ENCODE measurements at places on chromosomes 16 and 17. TPM values are rescaled to one million over a fixed set of nuclear protein-coding genes. Genes with fewer than 3 reads are reported as not detected.

DNA sequence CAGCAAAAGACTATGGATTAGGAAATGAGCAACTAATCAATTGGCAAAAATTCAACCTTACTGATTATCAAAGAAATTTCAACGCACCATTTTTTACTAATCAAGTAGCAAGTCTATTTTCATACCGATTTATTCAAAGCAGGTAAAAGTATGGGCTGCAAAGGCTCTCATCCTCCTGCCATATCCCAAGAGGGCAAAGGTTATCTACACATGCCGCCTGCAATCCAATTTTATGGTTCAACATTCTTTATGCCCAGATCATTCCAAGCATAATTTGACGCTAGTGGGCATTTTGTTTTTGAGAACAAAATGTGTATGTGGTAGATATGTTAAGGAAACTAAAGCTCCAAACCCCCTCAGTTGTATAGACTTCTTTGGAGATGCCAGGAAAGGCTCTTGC lies 270.6 kb downstream of the MAF start:
- DNase-seq, result no peak

DNA sequence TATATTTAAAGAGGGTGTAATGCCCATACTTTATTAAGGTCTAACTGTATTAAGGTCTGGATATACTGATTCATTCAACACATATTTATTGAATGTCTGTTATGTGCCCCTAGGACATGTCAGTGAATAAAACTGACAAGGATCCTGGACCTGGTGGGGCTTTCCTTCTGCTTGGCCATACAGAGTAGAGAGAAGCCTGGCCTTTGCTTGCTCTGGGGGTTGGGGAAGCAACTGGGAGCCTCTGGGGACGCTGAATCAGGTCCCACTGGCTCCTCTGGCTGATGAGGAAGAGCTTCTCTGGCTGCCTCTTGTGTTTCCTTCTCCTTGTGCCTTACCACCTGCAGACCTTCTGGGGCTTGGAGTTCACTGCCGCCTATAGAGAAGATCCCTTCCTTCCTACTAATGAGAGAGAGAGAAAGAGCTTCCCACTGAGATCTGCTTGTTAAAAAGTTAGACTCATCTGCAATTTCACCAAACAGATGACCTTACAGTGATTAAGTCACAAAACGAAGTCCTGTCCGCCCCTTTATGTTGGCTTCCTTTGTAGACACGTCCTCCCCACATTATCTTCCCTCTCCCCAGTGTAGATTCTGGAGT lies 49.7 kb downstream of the MSI2 start:
- no peak for DNase-seq

Gene CES1
- total RNA-seq, result 22.0 TPM

DNA sequence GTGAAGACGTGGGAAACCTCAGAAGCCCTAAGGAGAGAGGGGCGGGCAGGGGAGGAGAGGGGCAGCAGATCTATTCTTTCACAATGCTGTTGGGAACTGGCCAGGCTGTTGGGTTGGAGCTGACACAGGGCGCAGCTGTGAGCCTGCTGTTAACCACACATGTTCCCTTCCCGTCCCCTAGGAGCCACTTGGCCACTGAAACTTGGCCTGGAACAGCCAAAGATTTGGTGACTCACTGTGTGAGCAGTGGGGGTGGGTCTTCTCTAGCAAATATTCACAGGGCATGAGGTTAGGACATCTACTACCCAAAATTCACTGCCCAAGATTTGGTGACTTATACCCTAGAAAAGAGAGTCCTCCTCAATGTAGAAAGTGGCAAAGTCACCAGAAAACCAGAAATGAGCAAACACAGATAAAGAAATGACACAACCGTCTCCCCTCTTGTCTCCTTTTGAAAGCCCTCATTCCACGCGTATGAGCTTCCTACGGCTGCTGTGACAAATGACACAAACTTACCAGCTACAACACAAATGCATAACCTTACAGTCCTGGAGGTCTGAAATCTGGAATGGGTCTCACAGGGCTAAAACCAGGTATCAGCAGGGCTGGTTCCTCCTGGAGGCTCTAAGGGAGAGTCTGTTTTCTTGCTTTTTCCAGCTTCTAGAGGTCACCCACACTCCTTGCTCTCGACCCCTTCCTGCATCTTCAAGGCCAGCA lies 6.3 kb downstream of the TBC1D16 start:
- peak; percentile 79 for DNase-seq

GRCh38 chr17:6179017-6179416 lies 108.8 kb downstream of the WSCD1 start:
- no peak for DNase-seq

- DNase-seq, result no peak
Measured at GRCh38 chr16:11655655-11656054, 12.6 kb upstream of the SNN start.

- peak; percentile 76 for DNase-seq
Measured at GRCh38 chr16:31476303-31477219, 4.6 kb downstream of the TGFB1I1 start.

Gene HOXB1
- total RNA-seq, result not detected

Gene CSH2
- not detected for total RNA-seq

Gene KRT33B
- not detected for total RNA-seq

GRCh38 chr17:4808378-4808767 lies 1.4 kb downstream of the PLD2 start:
- DNase-seq, result peak; percentile 74

GRCh38 chr17:37142294-37142896 lies 193.6 kb downstream of the AATF start:
- DNase-seq, result no peak

Gene CRYM
- total RNA-seq, result 106 TPM

DNA sequence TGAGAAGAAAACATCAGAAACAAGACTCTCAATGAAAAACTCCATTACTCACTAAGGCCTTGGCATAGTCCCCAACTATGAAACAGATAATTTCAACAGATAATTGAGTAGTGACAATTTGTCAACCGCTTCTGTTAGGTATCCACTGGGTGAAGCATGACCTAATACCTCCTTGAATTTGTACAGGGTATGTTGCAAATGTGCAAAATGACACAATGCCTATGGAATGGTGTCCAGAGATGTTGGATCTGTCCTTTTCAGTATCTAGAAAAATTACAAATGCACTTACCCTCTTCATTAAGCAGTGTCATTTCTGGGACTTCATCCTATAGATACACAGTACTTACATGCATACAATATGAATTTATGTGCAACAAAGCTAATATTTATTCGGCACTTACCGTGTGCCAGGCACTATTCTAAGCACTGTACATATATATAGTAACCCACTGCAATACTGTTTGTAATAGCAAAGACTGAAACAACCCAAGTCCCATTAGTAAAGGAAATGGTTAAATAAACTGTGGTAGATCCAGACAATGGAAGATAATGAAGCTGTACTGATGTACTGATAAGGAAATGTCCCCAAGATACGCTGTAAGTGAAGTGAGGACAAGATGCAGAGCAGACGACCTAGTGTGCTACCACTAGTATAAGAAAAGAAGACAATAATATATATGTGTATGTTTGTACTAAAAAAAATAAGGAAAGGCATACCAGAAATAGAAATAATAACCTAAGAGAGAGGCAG lies 21.4 kb upstream of the SLC6A4 start:
- no peak for DNase-seq

Gene TEX19
- not detected for total RNA-seq

GRCh38 chr17:47797797-47798196 lies 23.8 kb downstream of the OSBPL7 start:
- DNase-seq, result no peak

GRCh38 chr16:21937336-21937829 lies 15.8 kb upstream of the UQCRC2 start:
- DNase-seq, result no peak

- no peak for DNase-seq
Measured at GRCh38 chr17:78838574-78839005, 2.0 kb downstream of the USP36 start.

DNA sequence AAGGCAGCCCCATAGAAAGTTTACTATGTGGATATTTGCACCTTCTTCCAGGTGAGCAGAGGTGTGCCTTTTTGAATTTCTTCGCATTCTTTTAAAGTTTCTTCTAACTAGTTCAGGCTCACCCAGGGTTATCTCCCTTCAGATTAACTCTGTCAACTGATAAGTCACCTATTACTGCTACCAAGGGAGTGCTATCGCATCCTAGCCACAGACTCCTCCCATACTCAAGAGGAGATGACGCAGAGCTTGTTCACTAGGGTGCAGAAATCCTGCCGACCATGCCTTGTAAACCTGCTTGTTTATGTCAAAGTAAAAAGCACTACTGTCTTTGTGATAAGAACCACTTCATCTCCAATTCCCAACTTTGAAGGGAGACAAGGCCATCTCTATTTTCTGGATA lies 390.1 kb downstream of the RBFOX1 start:
- no peak for DNase-seq

Gene METTL2A
- 18.3 TPM for total RNA-seq

GRCh38 chr17:48854774-48855476 lies 24.1 kb downstream of the CALCOCO2 start:
- no peak for DNase-seq

DNA sequence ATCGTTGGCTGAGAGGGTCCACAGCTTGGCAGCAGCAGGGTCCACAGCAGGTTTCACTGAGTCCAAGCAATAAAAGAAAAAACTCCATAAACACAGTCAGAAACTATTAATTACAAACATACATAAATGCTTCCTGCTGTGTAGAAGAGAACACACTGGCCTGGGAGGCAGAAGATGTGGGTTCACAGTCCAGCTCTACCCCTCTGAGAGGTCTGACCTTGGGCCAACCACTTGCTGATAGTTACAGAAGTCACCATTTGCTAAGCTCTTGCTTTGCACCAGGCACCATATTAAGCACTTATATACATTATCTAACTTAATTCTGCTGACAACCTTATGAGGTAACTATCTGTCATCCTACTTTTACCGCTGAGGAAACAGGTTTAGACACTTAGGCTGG lies 14.7 kb downstream of the CIAPIN1 start:
- no peak for DNase-seq

DNA sequence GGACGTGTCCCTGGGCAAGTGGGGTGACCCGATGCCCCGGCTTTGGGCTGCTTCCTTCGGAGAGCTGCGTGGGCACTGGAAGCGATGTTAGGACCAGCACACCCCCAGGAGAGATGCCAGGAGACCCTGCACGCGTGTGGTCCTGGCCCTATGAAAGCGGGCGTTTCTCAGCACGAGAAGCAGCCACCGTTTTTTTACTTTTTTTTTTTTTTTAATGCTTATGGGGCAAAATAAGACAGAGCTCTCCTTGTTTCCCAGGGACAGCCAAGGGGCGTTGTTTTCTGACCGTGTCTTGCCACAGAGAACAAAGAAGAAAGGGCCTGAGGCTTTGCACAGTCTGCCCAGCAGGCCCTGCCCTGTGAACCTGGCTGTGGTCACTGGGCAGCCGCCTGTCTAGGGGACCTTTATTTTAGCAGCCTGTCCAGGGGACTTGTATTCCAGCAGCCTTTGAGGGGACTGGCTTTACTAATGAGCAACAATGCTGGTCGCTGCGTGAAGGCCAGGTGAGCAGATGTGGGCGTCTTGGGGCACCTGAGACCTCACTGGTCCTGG lies 996 bp downstream of the SLC25A10 start:
- DNase-seq, result no peak

- no peak for DNase-seq
Measured at GRCh38 chr16:68790130-68790761, 53.1 kb upstream of the TANGO6 start.

Gene KRTAP1-1
- total RNA-seq, result not detected

Gene ITGA2B
- 1.00 TPM for total RNA-seq

- no peak for DNase-seq
Measured at GRCh38 chr16:85899444-85899843, 482 bp downstream of the IRF8 start.

DNA sequence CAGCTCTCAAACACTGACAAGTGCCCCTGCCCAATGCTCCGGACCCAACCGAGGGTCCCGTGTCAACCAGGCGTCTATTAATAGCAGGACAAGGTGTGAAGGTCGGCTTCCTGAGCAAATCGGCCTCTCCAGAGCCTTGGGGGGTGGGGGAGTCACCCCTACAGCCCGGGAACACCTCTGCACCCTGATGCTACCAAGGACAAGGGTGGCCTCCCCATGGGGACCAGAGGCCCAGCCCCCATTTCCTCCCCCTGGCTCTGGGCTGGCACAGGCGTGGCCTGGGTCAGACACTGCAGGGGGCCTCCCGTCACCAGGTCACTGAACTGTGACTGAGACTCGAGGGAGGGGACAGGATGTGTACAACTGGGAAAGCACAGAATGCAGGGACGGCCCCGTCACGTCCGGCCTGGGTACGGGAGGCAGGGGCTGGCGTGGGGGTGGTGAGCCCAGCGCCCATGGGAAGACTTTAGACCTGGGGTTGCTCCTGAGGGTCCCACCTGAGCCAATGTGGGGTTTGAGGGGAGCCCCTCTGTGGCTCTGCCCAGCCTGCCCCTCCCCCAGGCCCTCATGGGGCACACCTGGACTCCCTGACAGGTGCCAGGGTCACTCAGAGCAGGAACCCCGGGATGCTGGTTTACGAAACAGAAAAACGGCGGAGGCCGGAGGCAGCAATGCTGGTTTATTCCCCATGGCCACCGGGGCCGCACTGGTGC lies 579 bp upstream of the CYBA start:
- DNase-seq, result peak; percentile 54
